ENCODE measurements at places on chromosomes 3 and 15.

DNA sequence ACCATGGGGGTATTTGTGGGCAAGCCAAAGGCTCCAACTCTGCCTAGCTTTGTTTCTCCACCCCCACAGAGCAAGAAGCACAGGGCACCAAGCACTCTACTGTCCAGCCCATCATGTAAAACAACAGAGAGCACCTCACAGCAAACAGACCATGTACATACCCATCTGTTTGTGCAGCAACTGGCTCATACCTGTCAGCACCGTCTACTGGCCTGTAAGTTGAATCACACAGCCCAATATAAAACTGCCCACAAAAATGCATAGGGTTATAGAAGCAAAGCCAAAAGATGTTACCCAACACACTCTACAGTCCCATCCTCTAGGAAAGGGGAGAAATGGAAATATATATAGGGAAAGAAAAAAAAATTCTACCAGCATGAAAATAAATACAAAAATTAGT, 139.7 kb upstream of the CPNE4 start:
- no peak for DNase-seq

- DNase-seq: no peak
Observed at GRCh38 chr3:155963570-155963969, 93.1 kb downstream of the GMPS start.

DNA sequence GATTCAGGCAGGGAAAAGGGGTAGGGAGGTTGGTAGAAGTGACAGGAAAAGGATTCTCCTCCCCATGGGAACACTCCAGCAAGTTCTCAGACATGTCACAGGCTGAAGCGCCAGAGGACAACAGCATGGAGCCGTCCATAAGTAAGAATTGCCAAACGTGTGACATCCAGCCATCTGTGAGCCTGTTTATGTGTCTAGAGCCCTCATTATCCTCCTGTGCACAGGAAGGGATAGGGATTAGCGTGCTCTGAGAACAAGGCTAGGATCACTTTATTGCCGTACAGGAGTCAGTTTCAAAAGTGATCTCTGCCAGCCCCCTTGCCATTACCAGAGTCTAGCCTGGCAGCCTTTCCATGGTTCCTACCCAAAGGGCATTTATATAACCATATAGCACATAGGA, 549.5 kb downstream of the NTRK3 start:
- no peak for DNase-seq

DNA sequence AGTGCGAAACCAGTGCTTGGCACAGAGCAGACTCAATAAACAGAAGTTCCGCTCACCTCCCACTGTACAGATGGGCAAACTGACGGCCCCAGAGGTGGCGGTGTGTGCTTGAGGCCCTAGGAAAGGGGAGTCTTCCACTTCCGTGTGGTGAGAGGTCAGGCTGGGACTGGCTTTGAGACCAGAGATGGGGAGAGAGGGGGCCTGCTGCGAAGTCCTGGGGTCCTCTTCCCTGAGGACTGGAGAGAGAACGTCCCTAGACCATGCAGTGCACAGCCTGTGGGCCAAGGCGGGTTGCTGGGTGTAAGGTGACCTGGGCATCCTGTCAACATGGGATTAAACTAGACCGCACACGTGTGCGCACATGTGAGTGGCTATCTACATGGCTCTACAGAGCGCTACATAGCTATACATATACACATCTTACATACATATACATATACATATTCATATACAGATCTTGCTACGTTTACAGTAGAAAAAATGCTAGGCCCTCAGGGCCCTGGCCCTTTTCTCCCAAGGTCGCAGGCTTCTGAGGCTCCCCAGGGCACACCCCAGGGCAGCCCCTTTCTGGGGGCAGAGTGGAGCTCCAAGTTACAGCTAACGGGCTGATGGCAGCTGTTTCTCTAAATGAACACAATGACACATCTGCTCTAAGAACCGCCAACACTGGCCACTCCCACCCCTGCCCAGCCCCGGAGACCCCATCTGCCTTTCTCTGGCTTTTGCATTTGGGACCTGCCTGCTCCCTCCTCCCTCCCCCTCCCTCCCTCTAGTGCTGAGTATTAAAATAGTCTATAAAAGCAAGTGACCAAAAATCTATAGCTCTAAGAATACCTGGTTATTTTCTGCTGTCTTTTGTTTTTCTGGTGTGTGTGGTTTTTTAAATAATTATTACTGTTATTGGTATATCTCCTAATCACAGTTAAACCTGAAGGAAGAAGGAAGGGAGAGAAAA, 47.0 kb downstream of the HCN4 start:
- DNase-seq: no peak

GRCh38 chr3:158762701-158763100, 30.4 kb upstream of the RARRES1 start:
- no peak for DNase-seq

DNA sequence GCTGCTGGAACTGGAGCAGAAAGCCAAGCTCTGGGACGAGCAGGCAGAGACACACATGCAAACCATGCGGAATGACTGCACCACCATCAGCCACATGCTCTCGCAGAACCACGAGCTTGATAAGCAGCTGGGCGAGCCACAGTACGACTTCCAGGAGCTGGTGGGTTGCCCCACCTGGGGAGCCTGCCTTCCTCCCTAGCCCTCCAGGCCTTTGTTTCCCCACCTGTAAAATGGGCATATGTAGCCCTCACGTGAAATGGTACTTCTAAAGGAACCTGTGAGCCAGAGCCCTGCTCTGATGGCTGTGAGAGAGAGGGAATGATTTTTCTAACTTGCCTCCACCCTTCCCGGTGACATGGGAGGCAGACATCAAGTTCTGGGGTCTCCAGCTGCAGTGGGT, 44.6 kb upstream of the GOLGA6B start:
- no peak for DNase-seq

GRCh38 chr15:74193905-74194304, 8.7 kb downstream of the STRA6 start:
- no peak for DNase-seq

DNA sequence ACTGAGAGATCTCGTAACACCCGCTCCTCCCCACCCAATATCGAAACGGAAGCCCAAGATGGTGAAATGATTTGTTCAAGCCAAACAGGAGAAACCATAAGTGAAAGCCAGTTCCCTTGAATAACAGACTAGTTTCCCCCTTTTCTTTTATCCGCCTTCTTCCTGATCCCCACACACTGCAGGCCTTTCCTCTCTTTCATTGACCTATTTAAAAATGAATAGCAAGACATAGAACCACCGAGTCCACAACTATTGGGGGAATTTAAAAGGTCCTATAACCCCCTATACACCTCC, 382 bp upstream of the COX17 start:
- DNase-seq: no peak

DNA sequence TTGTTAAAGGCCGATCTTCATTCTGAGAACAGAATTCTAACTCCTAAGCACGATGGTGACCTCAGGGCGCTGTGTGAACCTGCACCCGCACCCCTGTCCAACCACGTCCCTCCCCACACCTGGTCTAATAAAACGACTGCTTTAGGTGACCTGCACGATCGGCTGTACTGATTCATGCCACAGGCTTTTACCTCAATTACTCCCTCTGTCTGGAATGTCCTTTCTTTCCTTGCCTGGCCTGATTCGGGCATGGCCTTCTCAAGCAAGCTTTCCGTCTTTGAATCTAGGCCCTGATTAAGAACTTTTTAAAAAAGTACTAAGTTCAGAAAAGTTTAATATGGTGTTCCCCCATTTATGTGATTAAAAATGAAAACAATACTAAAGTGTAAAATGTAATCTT, 842 bp upstream of the U2SURP start:
- no peak for DNase-seq

DNA sequence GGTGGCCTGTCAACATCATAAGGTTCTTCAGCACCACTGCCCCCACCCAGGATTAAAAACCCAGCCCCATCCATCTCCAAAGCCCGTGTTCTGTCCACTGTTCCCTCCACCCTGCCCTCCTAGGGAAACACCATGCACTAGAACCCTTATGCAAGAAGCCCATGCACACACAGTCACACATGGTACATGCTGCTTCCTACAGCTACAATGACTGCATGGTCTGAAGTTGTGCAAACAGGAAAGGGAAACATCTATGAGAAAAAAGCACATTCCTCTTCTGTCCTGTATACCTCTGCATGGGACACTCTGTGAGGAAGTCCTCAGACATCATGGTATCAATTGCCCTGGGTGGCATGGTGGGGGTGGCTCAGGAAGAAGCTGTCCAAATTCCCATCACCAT, 108.6 kb upstream of the MRPS22 start:
- no peak for DNase-seq

DNA sequence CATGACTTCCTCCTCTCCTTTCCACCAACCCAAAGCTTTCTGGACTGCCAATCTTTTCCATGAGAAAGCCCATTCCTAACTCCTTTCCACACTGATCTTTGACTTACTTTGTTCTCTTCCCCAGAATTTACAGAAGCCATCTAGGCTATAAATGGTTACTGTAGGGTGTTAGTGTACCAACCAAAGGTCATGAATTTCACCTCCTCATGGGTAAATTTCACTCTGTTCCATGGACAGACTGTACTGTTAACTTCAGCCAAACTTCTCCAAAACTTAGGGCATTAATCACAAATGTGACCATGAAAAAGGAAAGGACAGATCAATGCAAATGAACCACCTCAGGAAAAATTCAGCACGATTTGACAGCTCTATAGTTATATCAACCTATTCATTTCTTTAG, 54.9 kb downstream of the ATOSA start:
- no peak for DNase-seq
